ENCODE measurements at places on chromosomes 5 and 9.

GRCh38 chr9:6440405-6440804 is 27.4 kb downstream of the UHRF2 start:
- no peak for DNase-seq

DNA sequence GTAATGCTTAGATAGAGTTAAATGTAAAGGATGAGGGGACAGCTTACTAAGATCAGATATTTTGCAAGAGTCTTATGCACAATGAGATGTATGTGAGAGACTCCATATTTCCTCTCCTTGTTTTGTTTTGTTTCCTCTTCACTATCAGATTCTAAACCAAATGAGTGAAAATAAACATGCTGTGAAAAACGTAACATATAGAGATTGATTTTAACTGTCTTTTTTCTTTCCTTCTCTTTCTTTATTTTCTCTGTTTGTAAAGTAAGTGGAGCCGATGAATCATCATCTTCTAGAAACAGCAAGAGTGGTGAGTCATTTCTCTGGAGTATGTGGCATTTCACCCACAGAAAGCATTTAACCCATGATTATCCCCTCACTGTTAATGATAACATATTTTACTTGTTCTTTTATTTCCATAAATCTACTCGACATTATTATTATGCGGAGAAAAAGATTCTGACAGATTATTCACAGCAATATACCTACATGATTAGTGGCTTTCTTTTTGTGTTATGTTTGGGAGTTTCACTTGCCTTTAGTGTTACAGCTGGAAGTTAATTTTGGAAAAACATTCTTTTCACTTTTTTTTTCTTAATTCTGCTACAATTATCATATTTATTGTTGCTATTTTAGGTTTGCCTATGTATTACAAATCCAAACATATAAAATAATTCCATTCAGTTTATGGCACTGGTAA is 2.1 kb upstream of the ANXA1 start:
- DNase-seq, result peak; percentile 82

GRCh38 chr9:94610181-94610606 is 16.6 kb upstream of the FBP2 start:
- DNase-seq, result no peak

DNA sequence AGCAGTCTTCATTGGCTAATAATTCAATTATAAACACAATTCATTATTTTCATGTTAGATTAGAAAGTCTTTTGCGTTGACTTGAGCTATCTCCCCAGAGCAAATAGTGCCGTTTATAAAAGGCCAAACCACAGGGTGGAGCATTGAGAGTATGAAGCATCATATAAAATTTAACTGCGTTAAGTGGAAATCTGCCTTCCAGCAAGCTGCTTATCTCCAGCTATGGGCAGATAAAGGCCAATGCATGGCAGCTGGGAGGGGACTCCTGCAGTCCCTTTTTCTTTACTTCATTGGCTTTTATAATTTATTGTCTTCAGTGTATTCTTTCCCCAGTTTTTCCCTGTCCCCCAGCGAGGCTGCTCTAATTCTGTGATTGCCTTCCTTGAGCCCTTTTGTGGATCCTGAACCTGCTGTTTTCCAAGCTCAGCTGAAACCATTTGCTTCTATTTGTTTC is 113.7 kb downstream of the TMEM232 start:
- DNase-seq, result no peak

- no peak for DNase-seq
These were observed 15.0 kb downstream of the HMMR start for GRCh38 chr5:163475411-163475810.

GRCh38 chr9:114779352-114779845 is 26.4 kb downstream of the TNFSF15 start:
- DNase-seq, result peak; percentile 96

GRCh38 chr5:141787376-141787775 is 90.8 kb downstream of the PCDH1 start:
- DNase-seq, result no peak

DNA sequence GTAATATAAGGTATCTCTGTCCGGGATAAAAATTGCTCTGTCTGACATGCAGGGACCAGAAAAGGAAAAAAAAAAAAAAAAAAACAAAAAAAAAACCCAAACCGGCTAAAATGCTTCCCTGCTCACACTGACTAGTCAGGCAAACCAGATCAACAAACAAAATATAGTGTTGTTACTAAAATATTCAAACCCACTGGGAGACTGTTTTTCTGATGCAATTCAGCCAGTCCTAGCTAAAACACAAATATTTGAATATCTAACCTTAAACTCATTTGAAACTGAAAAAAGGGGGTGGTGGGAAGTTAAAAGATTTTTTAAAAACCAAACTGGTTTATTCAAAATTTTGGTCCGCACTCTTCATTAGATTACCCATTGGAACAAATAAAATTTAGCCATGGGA is 61.0 kb downstream of the APBA1 start:
- DNase-seq, result no peak

DNA sequence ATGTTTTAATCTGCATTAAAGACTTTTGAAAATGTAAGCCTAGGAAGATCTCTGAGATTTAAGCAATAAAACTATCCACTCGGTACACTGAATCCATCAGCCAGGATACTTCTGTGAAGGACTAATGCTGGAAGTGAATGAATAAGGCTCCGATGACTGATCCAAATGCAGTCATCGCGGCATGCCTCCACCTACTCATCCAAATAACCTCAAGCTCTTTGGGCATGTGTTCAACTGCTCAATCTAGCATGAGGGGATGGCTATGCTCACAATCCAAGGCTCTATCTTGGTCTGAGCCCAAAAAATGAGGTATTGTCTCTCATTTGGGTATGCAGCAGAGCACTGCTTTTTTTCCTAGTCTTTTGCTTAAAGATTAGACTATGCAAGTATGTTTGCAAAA is 19.2 kb downstream of the MARCHF3 start:
- DNase-seq, result peak; percentile 91

DNA sequence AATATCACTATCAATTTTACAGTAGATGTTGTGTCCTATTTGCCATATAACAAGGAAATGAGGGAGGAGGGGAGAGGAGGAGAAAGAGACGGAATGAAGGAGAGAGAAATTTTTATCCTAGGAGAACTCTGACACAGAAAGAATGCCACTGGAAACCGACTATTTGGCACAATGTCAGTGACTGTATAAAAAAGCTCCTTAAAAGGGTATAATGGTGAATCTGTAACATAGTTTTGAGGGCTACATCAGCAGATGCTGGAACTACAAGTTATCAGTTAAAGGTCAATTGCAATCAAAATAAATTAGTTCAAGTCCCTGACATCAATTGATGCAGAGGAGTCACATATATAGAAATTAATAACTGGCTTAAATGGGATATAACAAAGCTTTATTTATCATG is 5.7 kb downstream of the EDIL3 start:
- peak; percentile 57 for DNase-seq

GRCh38 chr9:70677055-70677735 is 262.7 kb upstream of the KLF9 start:
- no peak for DNase-seq

DNA sequence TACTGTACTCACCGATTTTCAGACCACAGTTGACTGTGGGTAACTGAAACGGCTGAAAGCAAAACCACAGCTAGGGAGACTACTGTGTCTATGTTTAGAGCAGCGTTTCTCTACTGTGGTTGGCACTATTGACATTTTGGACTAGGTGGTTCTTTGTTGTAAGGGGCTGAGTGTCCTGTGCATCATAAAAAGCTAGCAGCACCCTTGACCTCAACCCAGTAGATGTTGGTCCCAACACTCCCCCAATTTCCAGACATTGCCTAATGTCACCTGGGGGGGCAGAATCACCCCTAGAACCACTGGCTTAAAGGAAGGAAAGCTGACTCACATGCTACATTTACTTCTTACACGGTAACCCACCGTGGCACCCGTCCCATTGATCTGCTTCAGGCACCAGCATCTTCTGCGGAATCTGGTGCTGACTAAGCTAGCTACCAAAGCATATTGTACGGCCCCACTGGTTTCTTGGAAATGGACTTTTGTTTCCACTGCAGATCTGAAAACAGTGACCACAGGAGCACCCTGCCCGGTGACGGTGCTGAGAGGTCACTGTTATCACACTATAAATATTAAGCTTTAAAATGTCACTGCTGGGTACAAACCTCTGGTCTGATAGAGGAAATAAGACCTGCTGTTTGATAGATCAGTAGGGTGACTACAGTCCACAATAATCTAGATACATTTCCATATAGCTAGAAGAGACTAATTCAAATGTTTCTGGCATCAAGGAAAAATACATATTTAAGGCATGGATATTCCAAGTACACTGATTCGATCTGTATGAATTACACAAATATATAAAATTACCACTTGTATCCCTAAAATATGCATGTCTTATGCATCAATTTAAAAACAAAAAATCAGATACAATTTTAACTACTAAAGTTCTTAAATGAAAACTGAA is 151.4 kb downstream of the HSD17B3 start:
- peak; percentile 27 for DNase-seq
